ENCODE measurements at places on chromosomes 6 and 20.

DNA sequence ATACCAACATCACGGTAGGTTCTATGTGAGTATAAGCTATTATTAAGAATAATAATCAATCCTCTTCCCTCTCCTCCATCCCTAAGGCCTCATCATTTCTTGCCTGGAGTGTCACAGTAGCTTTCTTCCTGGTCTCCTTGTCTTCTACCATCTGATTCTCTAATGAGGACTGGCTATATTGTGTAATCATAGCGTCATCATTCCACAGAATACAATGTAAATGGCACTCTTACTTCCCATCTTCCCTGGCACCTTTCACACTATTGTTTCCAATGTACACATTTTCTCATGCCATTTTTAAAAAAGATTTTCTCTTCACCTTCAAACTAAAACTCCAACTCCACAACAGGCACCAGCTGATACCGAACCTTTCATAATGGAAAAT, 2.2 kb upstream of the BTN3A2 start:
- no peak for DNase-seq

- DNase-seq = no peak
These were observed 24.5 kb downstream of the TSPYL4 start for GRCh38 chr6:116229287-116229913.

DNA sequence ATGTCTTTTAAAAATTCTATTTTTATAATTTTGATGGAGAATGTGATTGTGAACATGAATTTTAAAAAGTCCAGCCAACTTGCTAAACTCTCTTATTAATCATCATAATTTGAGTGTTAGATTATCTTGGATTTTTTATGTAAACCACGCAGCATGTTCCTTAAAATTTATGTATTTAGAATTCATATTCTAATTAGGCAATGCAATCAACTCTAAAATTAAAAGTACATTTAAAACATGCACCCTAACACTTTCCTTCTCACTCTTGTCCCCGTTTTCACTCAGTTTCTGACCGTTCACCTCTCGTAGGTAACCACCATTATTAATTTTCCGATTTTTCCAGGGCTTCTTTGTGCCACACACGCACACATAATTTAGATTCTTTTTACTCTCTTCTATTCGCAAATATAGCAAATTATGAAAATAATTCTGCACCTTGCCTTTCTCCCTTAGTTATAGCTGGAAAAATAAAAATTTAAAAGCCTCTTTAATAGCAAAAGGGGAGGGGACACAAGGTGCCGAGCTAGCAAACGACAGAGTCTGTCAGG, 329 bp upstream of the ZKSCAN3 start:
- no peak for DNase-seq

- peak; percentile 4 for DNase-seq
These were observed at the start of gene BPI for GRCh38 chr20:38303908-38304379. BPI (plus strand) TSS chr20:38304156; CDS start chr20:38304224, 68 bp downstream.

- no peak for DNase-seq
These were observed 126.2 kb upstream of the RNF24 start for GRCh38 chr20:4141291-4142240.

DNA sequence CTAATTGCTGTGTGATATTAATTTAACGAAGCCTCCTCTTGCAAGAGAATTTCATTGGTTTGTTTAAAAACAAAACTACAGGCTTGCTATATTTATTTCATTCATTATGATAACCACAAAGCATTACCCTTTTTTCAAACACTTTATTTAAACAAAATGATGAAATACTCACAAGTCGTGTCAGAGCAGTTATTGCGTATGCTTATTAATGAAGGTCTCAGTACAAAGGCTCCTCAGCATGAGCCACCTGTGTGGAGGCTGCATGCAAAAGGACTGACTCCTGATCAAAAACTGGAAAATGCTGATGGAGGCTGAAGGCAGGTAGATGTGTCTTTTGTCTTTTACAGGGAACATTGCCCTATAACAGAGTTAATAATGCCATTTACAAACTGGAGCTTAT, 130.5 kb downstream of the CRYBG1 start:
- DNase-seq = no peak

GRCh38 chr6:170099387-170099786, 191.5 kb downstream of the DLL1 start:
- DNase-seq = no peak

- no peak for DNase-seq
These were observed 152.7 kb upstream of the ENPP5 start for GRCh38 chr6:46323312-46323965.

- no peak for DNase-seq
These were observed 96.8 kb downstream of the CDH26 start for GRCh38 chr20:60054716-60055634.

- no peak for DNase-seq
These were observed 644.9 kb upstream of the AGPAT4 start for GRCh38 chr6:161918628-161919205.

DNA sequence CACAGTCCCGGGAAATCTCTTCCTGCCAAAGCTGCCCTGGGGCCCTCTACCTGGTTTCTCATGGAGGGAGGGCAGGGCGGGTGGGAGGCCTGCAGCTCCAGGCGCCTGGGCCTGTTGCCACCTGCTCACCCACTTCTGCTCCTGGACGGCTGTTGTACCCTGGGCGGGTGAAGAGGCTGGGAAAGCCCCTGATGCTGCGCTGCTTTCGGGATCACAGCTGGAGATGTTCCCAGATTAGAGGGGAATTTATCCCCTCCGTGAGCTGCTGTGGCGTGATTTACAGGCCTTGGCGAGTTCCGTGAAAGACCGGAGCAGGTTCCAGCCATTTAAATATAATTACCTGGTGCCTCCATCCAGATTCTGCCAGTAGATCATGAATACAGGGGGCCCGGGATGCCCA, 12.3 kb upstream of the VSTM2L start:
- DNase-seq = no peak

DNA sequence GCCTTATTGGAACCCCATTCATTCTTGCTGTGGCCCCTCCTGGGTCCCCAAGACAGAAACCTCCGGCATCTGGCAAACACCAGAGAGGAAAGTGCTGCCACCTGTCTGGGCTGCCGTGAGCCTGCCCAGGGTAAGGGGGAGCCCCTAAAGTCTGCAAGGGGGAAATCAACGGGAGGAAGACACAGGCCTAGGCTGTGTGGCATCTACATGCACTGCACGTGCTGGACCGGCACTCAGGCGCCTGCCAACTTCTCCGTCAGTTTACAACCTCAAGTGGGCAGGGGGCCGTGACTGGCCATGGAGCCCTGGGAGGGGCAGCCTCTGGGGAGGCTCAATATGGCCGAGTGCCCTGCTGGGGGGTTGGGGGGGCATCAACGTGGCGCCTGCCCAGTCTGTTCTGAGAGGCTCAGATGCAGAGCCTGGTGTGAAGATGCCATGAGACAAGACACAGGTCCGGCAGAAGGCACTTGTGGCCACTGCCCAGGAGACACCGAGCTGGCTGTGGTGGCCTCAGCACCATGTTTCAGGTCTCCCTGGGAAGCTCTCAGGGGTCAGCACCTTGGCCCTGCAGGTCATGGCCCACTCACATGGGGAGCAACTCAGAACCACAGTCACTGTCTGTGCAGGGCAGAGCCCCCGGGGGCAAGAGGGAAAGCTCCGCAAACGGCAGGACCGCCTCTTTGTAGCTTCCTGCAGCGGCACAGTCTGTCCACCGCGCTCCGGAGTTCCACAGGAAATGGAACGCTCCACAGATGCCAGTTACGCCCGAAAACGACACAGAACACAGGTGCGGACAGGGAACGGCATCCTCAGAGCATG, 8.4 kb downstream of the UCKL1 start:
- no peak for DNase-seq

DNA sequence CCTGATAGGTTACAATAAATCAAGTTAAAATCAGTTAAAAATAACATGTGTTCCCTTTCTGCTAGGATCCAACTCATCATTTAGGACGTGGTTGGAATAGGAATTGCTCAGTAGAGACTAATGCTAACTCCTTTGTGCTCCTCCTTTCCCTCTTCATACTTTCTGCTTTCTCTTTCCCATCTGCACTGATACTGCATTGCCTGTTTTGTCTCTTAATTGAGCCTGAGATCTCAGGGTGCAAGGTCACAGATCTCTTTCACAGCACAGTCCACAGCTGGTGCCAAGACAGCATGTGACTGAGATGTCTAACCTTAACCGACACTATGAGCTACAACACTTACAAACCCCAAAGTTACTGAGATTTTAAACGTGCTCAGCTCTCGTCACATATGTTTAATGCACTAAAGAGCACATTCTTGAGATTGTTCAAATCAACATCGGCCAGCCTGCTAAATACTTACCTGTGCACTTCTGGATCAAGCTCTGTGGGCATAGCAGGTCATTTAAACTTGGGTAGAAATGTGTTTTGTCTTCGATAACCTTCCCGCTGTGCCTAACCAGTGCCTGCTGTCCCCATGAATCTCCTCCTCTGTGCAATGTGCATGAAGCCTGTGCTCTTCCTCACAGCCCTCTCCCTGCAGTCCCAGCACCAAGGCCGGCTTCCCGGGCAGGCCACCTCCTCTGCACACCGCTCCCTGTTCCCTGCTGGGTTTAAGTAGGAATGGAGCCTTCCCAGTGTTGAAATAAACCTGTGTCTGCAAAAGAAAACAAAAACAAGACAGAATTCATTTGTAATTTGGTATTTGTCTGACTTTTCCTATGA, 39.6 kb upstream of the AFDN start:
- DNase-seq = no peak

GRCh38 chr6:5592886-5593519, 331.7 kb downstream of the FARS2 start:
- no peak for DNase-seq

DNA sequence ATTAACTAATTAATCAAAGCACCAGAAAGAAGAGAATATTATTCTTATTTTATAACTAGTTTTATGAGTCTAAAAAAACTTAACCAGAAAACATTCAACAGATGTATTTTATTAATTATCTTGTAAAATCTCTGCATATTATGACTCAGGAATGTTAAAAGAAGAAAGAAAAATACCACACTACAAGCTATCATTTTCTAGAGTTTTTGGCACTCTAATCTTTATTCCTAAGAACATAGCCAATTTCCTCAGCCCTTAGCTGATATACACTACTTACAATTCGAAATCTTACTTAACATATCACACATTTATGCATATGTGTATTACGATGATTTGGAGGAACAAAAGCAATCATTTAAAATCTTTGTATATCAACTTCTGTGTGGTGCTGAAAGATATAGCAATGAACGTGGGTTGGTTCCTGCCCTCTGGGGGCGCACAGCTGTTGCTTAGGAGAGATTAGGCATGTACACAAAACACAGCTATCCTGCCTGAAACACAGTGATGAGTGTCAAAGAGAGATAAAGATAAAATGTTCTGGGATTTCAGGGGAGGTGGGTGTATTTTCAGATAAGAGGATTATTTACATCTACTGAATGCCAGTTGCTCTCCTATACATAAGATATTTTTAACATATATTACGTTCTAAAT, 404.5 kb downstream of the SYNE1 start:
- DNase-seq = no peak

- no peak for DNase-seq
These were observed 41.0 kb downstream of the ZMYND8 start for GRCh38 chr20:47315339-47316056.

DNA sequence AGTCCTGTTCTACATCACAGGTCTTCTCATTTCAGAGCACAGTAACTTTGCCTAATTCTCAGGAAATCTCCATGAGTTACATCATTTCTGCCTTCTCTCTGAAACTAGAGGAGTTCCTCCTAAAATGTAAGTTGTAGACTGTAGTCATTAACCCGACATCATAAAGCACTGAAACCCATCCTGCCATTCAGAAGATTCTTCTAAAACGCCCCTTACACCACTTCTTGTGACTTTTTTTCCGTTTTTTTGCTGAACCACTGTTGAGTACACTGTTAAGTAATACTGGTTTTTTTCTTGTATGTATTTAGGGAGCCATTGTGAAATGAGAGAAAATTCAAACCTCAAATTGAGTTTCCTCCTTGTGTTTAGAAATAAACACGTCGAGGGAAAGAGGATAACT, 117.3 kb downstream of the MAP3K4 start:
- no peak for DNase-seq

- no peak for DNase-seq
These were observed 420.5 kb downstream of the MAFB start for GRCh38 chr20:40268321-40269075.

DNA sequence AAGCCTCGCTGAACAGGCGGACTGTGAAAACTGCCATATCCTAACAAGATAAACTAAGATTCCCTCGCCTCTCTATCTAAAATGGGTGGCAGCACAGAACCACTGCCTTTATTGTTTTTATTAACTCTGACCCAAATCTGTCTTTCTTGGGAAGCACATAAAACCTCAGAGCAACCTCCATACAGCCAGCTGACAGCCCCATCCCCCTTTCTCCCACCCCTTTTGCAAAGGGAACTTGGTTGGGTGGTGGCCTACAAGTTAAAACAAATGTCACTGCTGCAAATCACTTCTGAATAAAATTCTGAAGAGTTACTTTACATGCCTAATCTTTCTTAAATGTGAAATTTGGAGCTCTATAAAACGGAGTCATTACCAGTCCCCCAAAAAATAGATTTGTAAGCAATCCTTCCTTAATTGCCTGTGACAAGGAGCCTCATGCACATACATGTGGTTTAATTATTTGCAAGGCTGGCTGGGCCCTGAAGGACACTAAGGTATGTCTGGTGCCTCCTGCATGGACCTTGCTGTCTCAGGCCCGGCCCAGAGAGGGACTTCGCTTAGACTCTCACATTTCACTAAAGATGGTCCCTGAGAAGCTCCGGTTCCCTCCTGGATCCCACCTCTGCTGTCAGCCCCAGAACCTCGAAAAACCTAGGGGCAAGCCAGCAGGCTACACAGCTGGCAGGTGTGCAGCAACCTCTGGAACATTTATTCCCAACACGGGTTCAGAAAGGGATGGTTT, 21.7 kb downstream of the PXDC1 start:
- DNase-seq = no peak

- no peak for DNase-seq
These were observed 44.0 kb downstream of the BMP2 start for GRCh38 chr20:6811262-6812035.

DNA sequence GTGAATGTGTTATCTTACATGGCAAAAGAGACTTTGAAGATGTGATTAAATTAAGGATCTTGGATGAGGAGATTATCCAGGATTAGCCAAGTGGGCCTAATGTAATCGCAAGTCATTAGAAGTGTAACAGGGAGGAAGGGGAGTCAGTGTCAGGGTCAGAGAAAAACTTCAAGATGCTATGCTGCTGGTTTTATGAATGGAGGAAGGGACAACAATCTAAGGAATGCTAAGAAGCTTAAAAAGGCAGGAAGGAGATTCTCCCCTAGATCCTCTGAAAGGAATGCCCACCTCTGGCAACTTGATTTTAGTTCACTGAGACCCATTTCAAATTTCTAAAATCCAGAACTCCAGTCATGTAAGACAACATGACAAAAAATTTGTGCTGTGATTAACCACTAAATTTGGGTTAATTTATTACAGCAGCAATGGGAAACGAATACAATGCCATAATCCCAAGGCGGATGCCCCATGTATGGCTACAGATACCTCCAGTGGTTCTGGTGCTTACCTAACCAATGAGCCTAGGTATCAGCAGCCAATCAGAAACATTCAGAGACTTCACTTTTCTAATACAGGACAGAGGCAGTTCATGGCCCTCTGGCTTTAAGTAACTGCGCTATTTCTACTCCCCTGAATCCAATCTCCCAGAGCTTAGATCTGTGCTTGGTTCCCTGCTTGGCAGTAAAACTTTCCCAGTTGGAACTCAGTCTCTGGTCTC, 3.6 kb upstream of the TAAR8 start:
- DNase-seq = no peak
